ENCODE measurements at places on chromosomes 1 and 21. TPM values are rescaled to one million over a fixed set of nuclear protein-coding genes. Genes with fewer than 3 reads are reported as not detected.

MX2 gene
- total RNA-seq = 1.9 TPM

SIM2 gene
- total RNA-seq = 0.38 TPM

GUCA2B gene
- total RNA-seq = not detected

UMODL1 gene
- total RNA-seq = 0.16 TPM

CAPN9 gene
- total RNA-seq = 0.33 TPM

EPHA8 gene
- total RNA-seq = 33.2 TPM

LCE1B gene
- not detected for total RNA-seq

CBR3 gene
- 3.0 TPM for total RNA-seq

CYP4Z1 gene
- total RNA-seq = 0.33 TPM

S100A3 gene
- total RNA-seq = 1.0 TPM

FAM131C gene
- 4.0 TPM for total RNA-seq

ACTL8 gene
- not detected for total RNA-seq

SYCP1 gene
- 0.11 TPM for total RNA-seq

FCRL2 gene
- 0.27 TPM for total RNA-seq

AKNAD1 gene
- 0.16 TPM for total RNA-seq

VWA5B1 gene
- total RNA-seq = 1.1 TPM

TSSK3 gene
- total RNA-seq = 0.55 TPM

PRKCZ gene
- total RNA-seq = 16.5 TPM

AMIGO1 gene
- 13.3 TPM for total RNA-seq

BCL2L15 gene
- total RNA-seq = 0.49 TPM

COL24A1 gene
- 6.9 TPM for total RNA-seq

LIPI gene
- total RNA-seq = not detected
